ENCODE measurements at places on chromosomes 7 and 10.

DNA sequence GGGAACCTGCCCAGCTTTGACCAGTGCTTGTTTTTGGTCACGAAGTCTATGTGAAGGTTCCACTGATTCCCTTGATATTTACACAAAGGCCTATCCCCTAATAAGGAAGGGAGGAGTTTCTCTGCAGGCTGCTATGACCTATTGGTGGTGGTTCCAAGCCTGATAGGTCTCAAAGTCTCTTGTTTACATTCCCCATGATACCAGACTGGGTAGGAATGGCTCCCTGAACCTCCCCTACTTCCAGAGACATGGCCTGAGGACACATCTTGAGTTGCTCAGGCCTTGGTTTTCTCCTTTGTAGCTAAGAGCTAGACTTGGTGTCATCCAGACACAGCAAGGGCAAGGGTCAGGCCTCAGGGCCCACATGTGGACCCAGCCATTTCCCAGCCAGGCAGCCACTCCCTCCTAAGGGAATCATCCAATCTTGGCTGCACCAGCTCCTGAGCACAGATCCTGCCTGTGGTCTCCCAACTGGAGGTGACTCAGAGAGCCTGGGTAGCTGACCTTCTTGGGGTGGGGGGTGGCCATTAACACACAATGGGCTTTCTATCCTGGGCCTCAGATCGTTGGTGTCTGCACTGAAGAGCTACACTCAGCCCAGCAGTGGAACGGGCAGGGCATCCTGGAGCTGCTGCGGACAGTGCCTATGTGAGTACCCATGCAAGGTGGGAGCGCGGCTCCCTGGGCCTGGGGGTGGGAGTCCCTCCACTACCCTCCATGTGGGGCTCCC is 51.0 kb upstream of the TRIM8 start:
- no peak for DNase-seq

- no peak for DNase-seq
Observed at GRCh38 chr10:3559527-3559926, 225.5 kb downstream of the KLF6 start.

GRCh38 chr7:15856311-15856710 is 169.8 kb upstream of the MEOX2 start:
- no peak for DNase-seq

DNA sequence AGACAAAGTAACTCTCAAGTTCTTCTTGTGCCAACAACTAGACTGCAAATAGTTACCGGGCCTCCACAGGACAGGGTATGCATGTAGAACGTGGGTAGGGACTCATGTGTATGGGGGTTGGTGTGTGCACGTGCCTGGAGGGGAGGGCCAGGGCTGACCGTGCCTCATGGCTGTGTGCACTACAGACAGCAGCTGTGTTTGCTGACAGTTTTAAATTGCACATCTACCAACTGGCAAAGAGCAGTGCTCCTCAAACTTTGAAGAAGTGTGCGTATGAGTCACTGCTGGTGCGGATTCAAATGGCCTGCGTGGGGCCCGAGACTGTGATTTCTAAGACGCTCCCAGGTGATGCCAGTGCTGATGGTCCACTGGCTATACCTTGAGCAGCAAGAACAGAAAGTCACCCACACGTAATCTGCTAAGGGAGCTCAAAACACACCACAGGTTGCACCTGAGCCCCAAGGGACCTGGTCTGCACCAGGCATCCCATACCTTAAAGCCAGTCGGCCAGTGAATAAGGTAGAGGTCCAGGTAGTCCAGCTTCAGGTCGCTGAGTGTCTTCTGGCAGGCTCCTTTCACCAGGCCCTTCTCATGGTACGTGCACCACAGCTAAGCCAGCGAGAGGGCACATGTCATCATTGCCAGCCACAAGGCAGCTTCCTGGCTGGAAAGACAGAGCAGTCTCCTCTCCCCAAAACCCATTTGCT is 8.5 kb downstream of the AKR1B1 start:
- DNase-seq, result peak; percentile 84

GRCh38 chr7:30934225-30934624 is 22.6 kb downstream of the AQP1 start:
- no peak for DNase-seq

- no peak for DNase-seq
Observed at GRCh38 chr10:34795334-34795733, 19.8 kb downstream of the PARD3 start.

DNA sequence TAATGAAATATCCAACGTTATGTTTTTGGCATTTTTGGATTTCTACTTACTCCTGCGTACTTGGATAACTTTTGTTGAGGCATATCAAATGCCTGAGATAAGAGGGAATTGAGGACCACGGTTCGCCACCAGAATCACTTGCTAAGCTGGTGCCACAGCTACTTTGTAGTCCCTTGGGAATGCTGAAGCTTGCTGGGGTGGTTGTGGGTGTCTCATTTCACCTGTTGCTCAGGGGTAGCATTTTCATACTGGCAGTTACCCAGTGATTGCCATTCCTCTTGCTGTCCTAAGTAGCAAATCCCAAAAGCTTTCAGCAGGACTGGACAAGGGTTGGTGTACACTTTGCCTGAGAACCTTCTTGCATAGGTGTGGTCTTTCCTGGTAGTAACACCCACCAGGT is 75.2 kb downstream of the CREB5 start:
- DNase-seq, result no peak

GRCh38 chr10:21627331-21627730 is 93.3 kb downstream of the MLLT10 start:
- DNase-seq, result no peak

DNA sequence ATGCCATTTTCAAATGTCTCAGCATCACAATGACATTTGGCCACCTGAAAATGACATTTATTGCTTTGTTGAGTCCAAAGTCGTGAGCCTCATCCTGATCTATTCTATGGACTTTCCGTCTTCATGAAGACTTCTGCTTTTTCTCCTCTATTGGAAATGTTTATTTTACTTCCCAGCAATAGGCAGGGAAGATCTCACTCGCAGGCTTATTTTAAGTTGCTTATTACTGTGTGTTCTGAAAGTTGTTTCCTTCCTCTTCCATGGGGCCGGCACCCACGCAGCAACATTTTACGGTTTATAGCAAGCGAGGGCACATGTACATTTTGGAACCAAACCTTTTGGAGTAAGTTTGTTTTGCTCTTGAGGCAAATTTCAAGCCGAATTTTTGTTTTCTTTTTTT is 221.0 kb upstream of the KLF6 start:
- no peak for DNase-seq

GRCh38 chr7:120987683-120988590 is 574 bp upstream of the CPED1 start:
- peak; percentile 85 for DNase-seq

DNA sequence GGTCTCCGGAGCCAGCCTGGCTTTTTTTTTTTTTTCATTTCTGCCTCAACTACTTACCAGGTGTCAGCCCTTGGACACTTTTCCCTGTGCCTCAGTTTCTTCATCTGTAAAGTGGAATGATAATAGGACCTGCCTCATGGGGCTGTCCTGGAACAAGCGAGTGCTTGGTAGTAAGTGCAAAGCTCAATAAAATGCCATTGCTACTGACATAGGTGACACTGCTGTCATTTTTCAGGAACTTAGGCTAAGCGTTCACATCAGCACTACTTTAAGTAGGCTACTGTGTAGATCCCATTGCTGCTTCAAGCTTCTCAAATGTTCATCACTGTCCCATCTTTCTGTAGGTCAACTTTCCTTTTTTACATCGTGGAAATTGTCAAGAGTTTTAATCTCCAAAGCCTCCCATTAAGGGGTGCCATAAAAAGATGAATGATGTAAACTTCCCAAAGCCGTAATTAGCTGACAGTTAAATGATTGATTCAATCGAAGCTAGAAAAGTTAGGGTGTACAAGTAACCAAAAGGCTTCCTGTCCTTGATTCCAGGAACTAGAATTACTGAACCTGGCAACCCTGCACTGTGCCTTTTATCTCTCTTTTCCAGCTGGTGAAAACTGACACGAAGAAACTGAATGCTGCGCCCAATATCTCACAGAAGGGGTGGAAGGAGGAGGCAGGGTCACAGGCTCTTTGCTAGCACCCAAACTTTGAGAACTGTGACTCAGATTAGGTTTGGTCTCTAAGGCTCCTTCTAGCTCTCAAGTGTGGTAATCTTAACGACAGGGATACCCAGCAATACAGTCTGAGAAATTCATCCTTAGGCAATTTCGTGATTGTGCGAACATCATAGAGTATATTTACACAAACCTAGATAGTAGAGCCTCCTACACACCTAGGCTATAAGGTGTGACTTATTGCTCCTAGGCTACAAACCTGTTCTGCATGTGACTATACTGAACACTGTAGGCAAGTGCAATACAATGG is 861 bp upstream of the USP6NL start:
- no peak for DNase-seq

DNA sequence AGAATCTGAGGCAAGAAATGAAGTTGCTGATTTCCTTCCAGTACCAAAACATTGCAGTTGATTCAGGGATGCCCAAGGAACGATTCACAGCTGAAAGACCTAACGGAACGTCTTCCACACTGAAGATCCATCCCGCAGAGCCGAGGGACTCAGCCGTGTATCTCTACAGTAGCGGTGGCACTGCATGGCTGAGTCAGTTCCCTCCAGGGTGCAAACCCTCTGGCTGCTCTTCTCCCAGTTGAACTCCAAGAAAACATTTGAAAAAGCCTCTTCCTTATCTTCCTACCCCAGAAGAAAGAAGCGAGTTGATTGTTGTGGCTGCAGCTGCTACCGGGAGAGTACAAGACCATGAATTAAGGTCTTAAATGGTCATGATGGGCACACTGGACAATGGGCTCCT is 147.1 kb upstream of the PRSS1 start:
- DNase-seq, result no peak

GRCh38 chr10:16520900-16521299 is 779 bp downstream of the C1QL3 start:
- DNase-seq, result no peak

DNA sequence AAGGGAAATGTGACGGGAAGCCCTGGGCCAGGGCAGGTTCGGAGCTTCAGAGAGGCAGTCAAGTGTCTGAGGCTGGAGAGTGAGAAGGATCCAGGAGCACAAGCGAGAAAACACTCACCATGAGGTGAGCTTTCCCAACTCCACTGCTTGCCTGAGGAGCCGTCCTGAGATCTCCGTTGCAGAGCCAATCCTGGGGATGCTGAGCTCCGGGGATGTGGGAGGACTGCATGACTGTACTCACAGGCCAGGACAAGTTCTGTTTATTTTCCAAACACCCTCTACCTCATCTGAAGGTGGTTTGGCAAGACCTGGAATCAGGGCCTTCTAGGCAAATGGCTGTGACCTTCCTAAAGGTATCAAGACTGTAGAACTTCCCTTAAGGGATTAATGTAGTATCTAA is 38.7 kb downstream of the GLI3 start:
- DNase-seq, result peak; percentile 27

DNA sequence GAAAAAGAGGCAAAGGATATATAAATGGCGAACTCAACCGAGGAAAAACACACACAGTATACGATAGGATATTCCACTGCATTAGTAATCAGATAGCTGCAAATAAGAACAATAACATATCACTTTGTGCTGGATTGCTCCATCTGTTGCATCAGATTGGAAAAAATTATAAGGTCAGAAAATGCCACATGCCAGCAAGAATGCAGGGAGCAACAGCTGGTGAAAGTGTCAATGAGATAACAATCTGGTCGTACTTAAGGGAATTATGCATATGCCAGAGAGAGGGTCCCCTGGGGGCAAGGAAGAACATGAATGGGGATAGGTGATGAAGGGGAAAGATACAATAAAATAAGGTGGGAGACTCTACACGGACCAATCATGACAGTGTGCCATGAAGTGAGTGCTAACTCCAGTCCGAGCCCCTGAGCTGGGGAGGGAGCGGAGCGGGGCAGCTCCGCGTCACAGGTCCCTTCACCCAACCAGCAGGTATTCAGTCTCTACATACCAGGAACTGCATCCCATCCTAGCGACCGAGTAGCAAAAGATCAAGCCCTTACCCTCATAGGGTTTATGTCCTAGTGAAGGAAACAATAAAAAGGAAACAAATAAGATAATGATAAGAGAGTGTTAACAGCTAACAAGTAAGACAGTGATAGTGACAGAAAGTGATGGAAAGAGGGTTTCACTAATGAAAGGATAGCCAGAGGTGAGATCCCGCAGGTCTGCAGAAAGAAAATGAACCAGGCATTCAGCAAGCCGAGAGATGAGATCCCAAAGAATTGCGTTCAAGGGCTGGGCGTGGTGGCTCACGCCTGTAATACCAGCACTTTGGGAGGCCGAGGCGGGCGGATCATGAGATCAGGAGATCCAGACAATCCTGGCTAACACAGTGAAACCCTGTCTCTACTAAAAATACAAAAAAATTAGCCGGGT is 9.4 kb downstream of the MPP7 start:
- DNase-seq, result no peak

DNA sequence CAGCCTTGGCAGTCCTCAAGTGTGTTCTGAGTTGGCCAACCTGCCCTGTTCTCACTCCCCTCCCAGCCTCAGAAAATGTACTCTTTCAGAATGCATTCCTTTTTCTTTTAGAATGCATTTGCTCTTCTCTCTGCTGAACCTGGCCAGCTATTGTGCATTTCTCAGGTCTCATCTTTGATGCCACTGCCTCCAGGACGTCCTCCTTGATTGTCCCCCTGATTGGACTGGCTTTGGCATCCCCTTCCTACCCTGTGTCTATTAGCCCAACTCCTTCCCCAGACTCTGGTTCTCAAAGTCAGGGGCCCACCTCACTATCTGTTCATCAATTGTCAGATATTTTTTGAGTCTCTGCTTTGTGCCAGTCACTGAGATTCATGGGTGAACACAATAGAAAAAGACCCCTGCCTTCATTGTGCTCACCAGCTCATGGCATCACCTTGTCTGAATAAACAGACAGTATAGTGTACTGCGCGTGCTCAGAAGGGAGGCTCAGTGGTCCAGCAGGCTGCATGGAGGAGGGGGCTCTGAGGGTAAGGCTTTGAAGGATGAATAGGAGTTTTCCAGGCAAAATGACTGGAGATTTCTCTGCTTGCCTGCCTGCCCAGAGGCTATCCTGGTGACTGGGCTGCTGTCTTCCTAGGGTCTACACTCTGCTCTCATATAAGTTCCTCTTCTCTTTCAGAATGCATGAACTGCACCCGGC is 96.5 kb downstream of the MYL10 start:
- DNase-seq, result no peak

GRCh38 chr10:127916826-127917225 is 9.9 kb downstream of the PTPRE start:
- DNase-seq, result no peak

DNA sequence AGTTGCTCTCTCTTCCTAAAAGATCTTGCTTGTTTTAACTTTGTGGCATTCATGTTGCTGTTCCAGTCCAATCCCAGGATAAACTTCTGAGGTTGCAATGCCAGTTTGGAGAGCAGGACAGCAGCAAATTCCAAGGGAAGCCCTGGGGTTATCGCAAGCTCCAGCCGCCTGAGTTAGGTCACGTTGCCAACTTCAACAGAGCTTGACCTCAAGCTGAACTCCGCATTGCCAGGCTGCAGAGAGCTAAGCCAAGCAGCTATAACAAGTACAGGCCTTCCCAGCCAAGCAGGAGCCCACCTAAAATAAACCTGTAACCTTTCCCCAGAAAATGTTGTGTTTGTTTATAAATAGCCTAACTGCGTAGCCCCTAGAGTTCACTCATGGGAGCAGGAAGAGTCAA is 138.9 kb upstream of the LYZL1 start:
- DNase-seq, result no peak

Data from SHP77 (cell line).